ENCODE measurements at places on chromosomes 4 and X.

GRCh38 chr4:64784125-64784524 is 374.9 kb upstream of the TECRL start:
- no peak for DNase-seq

DNA sequence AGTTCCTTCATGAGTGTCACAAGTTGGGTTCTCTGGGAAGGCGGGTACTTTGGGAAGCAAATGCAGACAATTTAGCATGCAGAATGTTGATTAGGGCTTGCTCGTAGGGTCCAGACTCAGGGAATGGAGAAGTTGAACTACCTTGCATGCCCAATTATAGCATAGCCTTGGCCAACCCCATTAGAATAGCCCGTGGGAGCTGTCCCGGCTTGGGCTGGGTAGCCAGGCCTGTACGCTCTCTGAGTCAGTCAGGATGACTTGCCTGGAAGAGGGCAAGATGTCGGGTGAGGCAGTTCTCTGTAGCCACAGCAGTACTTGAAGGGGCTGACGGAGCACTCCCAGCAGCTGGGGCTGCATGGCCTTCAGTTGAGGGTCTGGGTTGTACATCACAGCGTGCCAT is 19.5 kb downstream of the KIAA0232 start:
- no peak for DNase-seq

DNA sequence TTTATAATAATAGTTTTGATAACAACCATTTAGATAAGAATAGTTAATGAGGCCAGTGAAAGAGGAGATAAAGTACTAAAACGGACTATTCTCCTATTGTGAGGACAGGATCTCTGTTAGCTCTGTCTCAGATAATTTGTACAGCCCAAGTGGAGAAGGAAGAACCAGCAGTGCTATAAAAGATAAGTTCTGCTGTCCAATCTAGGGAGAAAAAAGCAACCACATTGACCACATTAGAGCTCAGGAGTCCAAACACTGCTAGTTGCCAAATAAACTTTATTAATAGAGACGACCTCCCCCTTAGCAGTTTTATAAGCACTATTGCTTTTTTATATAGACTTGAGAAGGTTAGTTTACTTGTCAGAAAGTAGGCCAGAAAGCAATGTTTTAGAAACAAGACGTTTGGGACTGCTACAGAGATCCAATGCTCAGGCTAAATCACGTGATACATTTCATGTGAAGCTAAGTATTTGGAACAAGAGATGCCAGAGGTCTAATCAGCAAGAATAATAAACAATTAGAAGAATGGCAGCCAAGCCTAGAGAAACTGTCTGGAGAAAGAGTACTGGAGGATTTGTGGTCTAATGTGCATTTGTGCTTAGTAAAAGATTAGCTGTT is 15.9 kb downstream of the IL15 start:
- no peak for DNase-seq

DNA sequence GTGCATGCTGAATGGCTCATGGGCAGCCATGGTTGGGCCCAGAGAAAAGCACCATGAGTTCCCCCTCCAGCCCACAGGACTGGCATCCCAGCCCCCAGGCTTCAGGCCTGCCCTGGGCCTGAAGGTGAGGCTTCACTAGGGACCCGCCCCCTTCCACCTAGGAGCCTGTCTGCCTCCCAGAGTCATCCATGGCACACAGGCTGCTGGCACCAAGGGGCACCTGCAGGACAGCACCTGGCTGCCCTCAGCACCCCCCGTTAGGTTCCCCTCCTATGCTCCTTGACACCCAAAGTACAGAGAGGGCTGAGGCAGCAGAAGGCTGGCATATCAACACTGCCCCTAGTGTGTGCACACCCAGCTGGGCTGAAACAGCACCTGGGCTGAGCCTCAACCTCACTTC is 566.7 kb upstream of the PCDH7 start:
- DNase-seq, result no peak

All from activated T-cell treated with anti-CD3 and anti-CD28 coated beads, Interleukin-2, amount 50 U/mL, for 1 hour (primary cell).